ENCODE measurements at places on chromosomes 5 and 9. TPM values are rescaled to one million over a fixed set of nuclear protein-coding genes. Genes with fewer than 3 reads are reported as not detected.

Gene TENT4A
- 9.2 TPM for total RNA-seq

Gene RELL2
- total RNA-seq = 8.3 TPM

DNA sequence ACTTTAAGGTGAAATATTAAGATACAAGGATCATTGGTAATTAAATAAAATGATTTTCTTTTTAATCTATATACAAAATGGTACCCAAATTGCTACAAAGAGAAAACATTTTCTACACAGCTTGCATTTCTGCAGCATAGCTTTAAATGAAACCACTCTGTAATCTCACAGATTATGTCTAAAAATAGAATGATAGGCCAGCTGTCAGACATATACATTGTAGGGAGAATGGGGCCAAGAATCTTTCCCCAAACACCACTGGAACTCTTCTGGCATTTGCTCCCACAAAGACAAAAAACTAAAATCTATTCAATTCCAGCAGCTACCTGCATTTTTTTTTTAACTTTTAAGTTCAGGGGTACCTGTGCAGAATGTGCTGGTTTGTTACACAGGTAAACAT is 124.1 kb upstream of the NR5A1 start:
- no peak for DNase-seq

- DNase-seq = no peak
Measured at GRCh38 chr5:168152660-168153059, 138.8 kb upstream of the WWC1 start.

DNA sequence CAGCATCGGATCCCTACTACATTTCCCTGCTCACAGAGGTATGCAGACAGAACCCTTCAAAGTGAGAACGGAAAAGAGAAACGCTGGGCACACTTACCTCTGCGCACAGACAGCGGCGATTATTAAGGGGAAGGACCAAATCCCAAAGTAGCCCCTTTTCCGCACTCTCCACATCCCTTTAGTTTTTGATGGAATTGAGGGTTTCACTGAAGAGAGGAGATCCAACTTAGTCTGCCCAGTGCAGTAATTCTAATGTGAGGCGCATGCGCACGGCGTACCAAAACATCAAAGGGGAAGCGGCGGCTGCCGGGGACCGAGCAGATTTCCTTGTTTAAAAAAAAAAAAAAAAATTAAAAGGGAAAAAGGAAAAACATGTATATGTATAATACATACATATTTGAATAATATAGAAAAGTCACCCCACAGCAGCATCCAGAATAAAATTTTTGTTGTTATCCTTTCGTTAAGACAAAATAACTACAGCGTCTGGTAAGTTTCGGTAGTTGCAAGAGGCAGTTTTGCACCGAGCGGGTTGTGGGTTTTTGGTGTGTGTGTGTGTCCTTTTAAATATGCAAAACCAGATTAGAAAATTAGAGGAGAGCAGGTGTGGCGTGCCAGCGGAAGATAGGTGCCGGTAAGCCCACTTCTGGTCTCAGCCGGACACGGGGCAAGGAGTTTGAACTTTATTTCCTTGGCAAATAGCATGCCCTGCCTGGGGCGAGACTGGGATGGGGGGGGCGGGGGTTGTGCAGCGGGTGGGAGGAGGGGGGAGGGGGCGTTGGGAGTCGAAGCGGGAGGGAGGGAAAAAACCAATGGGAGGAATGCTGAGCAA is at the start of gene GABRB2:
TSS of gene GABRB2 (minus strand) at position 256 of the 832 bp plus-strand sequence. CDS start at position 174, 82 bp downstream.
- peak; percentile 39 for DNase-seq

- no peak for DNase-seq
Measured at GRCh38 chr5:53575101-53575500, 14.7 kb downstream of the NDUFS4 start.

DNA sequence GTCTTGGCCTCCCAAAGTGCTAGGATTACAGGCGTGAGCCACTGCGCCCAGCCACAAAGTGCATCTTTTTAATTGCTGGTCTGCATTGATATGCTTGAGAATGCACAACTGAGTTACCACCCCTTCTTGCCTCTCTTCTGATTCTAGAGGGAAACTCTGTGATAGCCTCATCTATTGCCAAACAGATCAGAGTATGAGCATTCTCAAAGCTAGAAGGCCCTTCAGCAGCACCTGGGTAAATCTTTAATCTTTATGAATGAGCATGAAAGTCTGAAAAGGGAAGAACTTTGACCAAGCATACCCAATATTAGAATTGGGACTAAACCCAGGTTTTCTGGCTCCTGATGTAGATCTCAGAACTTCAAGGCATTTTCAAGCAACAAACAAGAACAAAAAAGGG is 298.3 kb upstream of the TNC start:
- no peak for DNase-seq

DNA sequence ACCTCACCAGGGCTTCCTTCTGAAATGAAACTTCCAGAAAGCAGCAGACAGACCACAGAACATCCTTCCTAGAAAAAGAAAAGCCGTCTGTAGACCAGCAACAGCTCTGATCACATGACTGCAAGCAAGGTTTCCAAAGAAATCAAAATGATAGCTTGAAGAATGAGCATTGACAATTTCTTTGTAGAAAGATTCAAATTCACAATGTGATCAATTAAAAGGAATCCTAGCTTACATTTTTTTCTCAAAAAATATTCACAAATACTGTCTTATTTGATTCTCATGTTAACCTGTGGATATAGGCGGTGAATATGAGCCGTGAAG is 144.9 kb downstream of the MTX3 start:
- DNase-seq = no peak

DNA sequence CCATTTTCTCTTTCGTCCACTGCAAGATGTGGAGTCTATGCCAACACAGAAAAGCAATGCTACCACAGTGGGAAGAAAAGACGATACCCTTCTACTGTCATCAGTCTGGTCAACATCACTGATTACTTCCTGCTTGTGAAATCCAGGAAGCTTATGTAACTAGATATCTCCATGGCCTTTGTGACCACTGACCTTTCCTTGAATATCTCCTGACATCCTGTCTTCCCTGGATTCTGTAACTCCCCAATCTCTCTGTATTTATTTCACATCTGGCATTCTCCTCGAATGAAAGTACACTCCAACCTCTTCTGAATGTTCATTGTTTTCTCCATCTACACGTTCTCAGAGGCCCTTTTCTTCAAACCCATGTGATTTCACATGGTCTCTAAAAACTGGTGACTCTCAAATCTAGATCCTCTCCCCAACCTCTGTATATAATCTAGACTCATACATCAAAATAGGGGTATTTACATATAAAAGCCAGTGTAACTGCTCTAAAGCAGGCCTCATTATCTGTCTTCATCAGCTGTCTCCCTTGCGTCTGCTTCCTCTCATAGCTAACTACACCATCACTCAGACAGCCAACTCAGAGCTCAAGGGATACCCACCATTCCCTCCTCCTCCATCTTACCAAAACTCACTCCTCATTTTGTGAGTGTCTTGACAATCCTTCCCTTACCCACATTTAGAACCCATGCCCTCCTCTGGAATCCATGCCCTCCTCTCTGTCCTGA is 156.8 kb downstream of the SEMA5A start:
- peak; percentile 13 for DNase-seq

GRCh38 chr9:132892400-132892799 is 13.7 kb downstream of the SPACA9 start:
- DNase-seq = no peak

- DNase-seq = peak; percentile 65
Measured at GRCh38 chr9:23663536-23663935, 162.5 kb downstream of the ELAVL2 start.
